ENCODE measurements at places on chromosomes 2 and 18.

- no peak for DNase-seq
- no peak overlapping the region for H3K4me3 ChIP-seq
- H3K4me1 ChIP-seq: no peaks in the 10 kb centered on the region
- no peaks in the 10 kb centered on the region for H3K27me3 ChIP-seq
- no peak overlapping the region for H3K27ac ChIP-seq
Measured at GRCh38 chr2:187118331-187119099, 269.5 kb upstream of the ZSWIM2 start.

DNA sequence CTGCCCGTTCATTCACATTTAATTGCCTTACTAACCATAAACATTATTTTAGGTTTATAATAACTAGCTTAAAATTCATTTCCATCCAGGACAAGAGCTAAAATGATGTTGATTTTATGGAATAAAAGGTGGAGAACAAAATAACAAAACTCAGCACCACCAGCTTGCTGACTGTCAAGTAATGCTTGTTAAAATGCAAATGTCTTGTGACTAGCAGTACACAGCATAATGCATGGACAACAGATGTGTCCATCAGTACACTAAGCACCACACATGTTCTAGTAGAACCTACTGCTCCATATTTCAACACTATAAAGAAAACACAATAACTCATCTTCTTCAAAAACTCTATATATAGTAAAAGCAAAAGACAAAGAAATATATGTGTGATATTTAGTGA lies 224.7 kb upstream of the SMAD7 start:
- DNase-seq: no peak
- no peaks in the 10 kb centered on the region for H3K36me3 ChIP-seq
- H3K4me3 ChIP-seq: no peak overlapping the region
- H3K27ac ChIP-seq: no peak overlapping the region

GRCh38 chr2:192500550-192501200 lies 305.9 kb upstream of the TMEFF2 start:
- no peak overlapping the region for H3K27ac ChIP-seq
- no peaks in the 10 kb centered on the region for H3K36me3 ChIP-seq
- H3K27me3 ChIP-seq: no peaks in the 10 kb centered on the region
- no peak for DNase-seq
- no peaks in the 10 kb centered on the region for H3K4me1 ChIP-seq

- H3K27ac ChIP-seq: peak overlapping the region; percentile 76
- peak; percentile 83 for DNase-seq
- no peak overlapping the region for H3K4me3 ChIP-seq
- no peaks in the 10 kb centered on the region for H3K27me3 ChIP-seq
- no peaks in the 10 kb centered on the region for H3K36me3 ChIP-seq
- peaks cover 53% of the 10 kb centered on the region for H3K4me1 ChIP-seq
Measured at GRCh38 chr2:102033031-102033749, 41.4 kb downstream of the IL1R2 start.

GRCh38 chr18:4196351-4196750 lies 258.8 kb downstream of the DLGAP1 start:
- no peaks in the 10 kb centered on the region for H3K36me3 ChIP-seq
- no peak for DNase-seq
- no peaks in the 10 kb centered on the region for H3K4me1 ChIP-seq
- no peaks in the 10 kb centered on the region for H3K27me3 ChIP-seq
- H3K4me3 ChIP-seq: no peak overlapping the region

- peak overlapping the region; percentile 6 for H3K27ac ChIP-seq
- H3K36me3 ChIP-seq: no peaks in the 10 kb centered on the region
- H3K27me3 ChIP-seq: no peaks in the 10 kb centered on the region
- DNase-seq: no peak
Measured at GRCh38 chr2:23404426-23404825, 19.4 kb downstream of the KLHL29 start.

GRCh38 chr2:173841110-173841509 lies 124.1 kb downstream of the SP3 start:
- peaks cover 5% of the 10 kb centered on the region for H3K27me3 ChIP-seq
- no peak overlapping the region for H3K4me3 ChIP-seq
- no peaks in the 10 kb centered on the region for H3K36me3 ChIP-seq
- no peak for DNase-seq

GRCh38 chr18:68992719-68993482 lies 195.0 kb downstream of the CCDC102B start:
- no peaks in the 10 kb centered on the region for H3K27me3 ChIP-seq
- H3K4me1 ChIP-seq: no peaks in the 10 kb centered on the region
- no peak overlapping the region for H3K4me3 ChIP-seq
- no peak overlapping the region for H3K27ac ChIP-seq
- no peaks in the 10 kb centered on the region for H3K36me3 ChIP-seq

GRCh38 chr18:43012951-43013350 lies 102.5 kb downstream of the RIT2 start:
- no peak for DNase-seq
- H3K4me3 ChIP-seq: no peak overlapping the region
- no peaks in the 10 kb centered on the region for H3K36me3 ChIP-seq
- no peaks in the 10 kb centered on the region for H3K4me1 ChIP-seq

- H3K4me1 ChIP-seq: peaks cover 5% of the 10 kb centered on the region
- no peaks in the 10 kb centered on the region for H3K36me3 ChIP-seq
- no peak for DNase-seq
Measured at GRCh38 chr18:59700535-59700967, 3.3 kb upstream of the CCBE1 start.

- no peaks in the 10 kb centered on the region for H3K36me3 ChIP-seq
- H3K27me3 ChIP-seq: no peaks in the 10 kb centered on the region
- H3K4me1 ChIP-seq: no peaks in the 10 kb centered on the region
- peak; percentile 42 for DNase-seq
- H3K27ac ChIP-seq: no peak overlapping the region
- no peak overlapping the region for H3K4me3 ChIP-seq
Measured at GRCh38 chr2:120482334-120482733, 136.4 kb downstream of the INHBB start.

GRCh38 chr2:70746094-70746974 lies 21.7 kb downstream of the ADD2 start:
- DNase-seq: no peak
- no peak overlapping the region for H3K27ac ChIP-seq
- H3K4me3 ChIP-seq: no peak overlapping the region
- H3K4me1 ChIP-seq: no peaks in the 10 kb centered on the region
- no peaks in the 10 kb centered on the region for H3K27me3 ChIP-seq

- no peaks in the 10 kb centered on the region for H3K27me3 ChIP-seq
- no peak for DNase-seq
- H3K27ac ChIP-seq: no peak overlapping the region
- no peak overlapping the region for H3K4me3 ChIP-seq
- no peaks in the 10 kb centered on the region for H3K36me3 ChIP-seq
- H3K4me1 ChIP-seq: no peaks in the 10 kb centered on the region
Measured at GRCh38 chr2:71678874-71679273, 225.5 kb downstream of the DYSF start.

DNA sequence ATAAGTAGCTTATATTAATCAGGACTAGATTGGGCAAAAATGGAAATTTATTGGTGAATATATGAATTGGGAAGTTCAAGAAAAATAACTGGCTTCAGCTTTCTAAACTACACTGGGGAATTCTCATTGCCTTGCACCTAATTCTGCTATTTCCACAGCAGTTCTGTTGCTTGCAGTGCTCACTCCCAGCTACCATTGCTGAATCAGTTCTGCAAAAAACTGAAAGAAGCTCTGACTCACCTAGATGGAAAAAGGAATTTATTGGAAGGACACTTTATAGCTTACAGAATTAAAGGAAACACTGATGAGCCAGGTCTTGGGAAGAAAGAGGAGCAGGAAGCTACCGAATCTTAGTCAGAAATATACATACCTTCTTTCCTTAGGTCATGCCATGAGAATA lies 60.3 kb upstream of the ACVR1 start:
- no peaks in the 10 kb centered on the region for H3K27me3 ChIP-seq
- no peak overlapping the region for H3K27ac ChIP-seq
- no peaks in the 10 kb centered on the region for H3K36me3 ChIP-seq

- peak; percentile 76 for DNase-seq
- peaks cover 13% of the 10 kb centered on the region for H3K4me1 ChIP-seq
- H3K36me3 ChIP-seq: no peaks in the 10 kb centered on the region
- peak overlapping the region; percentile 54 for H3K4me3 ChIP-seq
- H3K27me3 ChIP-seq: peaks cover 13% of the 10 kb centered on the region
- H3K27ac ChIP-seq: no peak overlapping the region
Measured at GRCh38 chr2:176553685-176554100, 284.5 kb downstream of the MTX2 start.

DNA sequence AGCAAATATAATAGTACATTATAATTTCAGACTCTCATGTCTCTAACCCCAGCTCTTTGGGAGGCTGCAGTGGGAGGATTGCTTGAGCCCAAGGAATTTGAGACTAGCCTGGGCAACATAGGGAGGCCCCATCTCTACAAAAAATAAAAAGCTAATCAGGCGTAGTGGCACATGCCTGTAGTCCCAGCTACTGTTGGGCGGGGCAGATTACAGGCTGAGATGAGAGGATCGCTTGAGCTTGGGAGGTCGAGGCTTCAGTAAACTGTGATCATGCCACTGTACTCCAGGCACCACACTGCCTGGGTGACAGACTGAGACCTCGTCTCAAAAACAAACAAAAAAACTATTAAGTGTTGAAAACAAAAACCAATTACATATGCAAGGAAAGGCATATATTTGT lies 123.0 kb upstream of the MYO3B start:
- no peak for DNase-seq
- H3K27ac ChIP-seq: no peak overlapping the region
- H3K4me1 ChIP-seq: no peaks in the 10 kb centered on the region

- H3K27ac ChIP-seq: peak overlapping the region; percentile 78
- no peaks in the 10 kb centered on the region for H3K36me3 ChIP-seq
- DNase-seq: no peak
Measured at GRCh38 chr2:43075054-43075593, 151.3 kb downstream of the ZFP36L2 start.

DNA sequence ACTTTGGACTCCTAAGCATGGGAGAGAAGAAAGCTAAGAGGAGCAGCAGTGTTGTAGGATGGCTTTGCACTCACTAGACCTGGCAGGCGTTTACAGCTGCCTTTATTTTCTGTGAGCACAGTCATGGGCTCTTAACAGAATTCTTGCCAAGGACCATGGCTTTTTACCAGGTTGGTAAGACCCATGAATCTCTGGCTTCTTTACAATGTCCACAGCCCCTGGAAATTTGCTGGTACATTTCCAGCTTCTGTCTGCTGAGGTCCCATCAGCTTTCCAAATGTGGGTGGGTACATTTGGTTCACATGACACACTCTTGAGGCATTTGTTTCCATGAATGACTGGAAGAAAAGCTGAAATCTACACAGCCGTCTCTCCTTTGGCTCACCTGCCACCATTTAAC lies 162.7 kb downstream of the PPP1R1C start:
- H3K27ac ChIP-seq: no peak overlapping the region
- no peaks in the 10 kb centered on the region for H3K27me3 ChIP-seq
- H3K4me1 ChIP-seq: no peaks in the 10 kb centered on the region
- no peak overlapping the region for H3K4me3 ChIP-seq

DNA sequence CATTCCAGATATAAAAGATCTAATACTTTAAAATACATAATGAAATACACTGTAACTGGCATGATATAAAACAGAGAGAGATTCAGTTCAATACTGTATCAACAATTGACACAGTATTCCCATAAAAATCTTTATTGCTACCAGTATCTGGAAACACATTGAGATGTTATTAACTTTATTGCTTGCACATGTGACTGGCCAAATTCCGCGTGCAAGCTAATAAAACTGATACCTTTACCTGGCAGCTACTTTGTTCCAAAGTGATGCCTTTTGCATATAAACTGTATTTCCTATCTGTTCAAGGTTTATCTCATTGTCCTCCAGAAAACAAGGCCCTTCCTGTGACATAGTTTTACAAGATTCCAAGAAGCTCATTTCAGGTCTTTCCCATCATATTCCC lies 15.4 kb upstream of the REG1B start:
- no peak overlapping the region for H3K27ac ChIP-seq
- DNase-seq: no peak
- H3K27me3 ChIP-seq: no peaks in the 10 kb centered on the region
- no peaks in the 10 kb centered on the region for H3K4me1 ChIP-seq
- no peak overlapping the region for H3K4me3 ChIP-seq
- H3K36me3 ChIP-seq: no peaks in the 10 kb centered on the region

DNA sequence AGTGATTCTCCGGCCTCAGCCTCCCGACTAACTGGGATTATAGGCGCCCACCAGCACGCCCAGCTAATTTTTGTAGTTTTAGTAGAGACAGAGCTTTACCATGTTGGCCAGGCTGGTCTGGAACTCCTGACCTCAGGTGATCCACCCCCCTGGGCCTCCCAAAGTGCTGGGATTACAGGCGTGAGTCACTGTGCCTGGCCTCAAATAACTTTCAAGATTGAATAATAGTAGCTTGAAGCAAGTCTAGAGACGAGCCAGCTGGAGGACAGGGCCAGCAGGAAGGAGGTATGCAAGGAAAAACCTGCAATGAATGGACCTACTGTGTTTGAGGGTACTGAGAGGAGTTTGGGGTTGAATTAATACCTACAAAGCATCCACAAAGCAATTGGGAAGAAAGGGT lies 87.5 kb downstream of the MSH2 start:
- peaks cover 9% of the 10 kb centered on the region for H3K4me1 ChIP-seq
- H3K27me3 ChIP-seq: no peaks in the 10 kb centered on the region
- H3K4me3 ChIP-seq: no peak overlapping the region

- H3K4me1 ChIP-seq: no peaks in the 10 kb centered on the region
- no peaks in the 10 kb centered on the region for H3K36me3 ChIP-seq
- no peak overlapping the region for H3K4me3 ChIP-seq
Measured at GRCh38 chr2:180040146-180040925, 33.2 kb upstream of the CWC22 start.

Data from upper lobe of right lung (tissue), 1 donor.